Uterus (tissue), 4 donors: ENCODE measurements at places on chromosomes 16 and 17. TPM values are rescaled to one million over a fixed set of nuclear protein-coding genes. Genes with fewer than 3 reads are reported as not detected.

DNA sequence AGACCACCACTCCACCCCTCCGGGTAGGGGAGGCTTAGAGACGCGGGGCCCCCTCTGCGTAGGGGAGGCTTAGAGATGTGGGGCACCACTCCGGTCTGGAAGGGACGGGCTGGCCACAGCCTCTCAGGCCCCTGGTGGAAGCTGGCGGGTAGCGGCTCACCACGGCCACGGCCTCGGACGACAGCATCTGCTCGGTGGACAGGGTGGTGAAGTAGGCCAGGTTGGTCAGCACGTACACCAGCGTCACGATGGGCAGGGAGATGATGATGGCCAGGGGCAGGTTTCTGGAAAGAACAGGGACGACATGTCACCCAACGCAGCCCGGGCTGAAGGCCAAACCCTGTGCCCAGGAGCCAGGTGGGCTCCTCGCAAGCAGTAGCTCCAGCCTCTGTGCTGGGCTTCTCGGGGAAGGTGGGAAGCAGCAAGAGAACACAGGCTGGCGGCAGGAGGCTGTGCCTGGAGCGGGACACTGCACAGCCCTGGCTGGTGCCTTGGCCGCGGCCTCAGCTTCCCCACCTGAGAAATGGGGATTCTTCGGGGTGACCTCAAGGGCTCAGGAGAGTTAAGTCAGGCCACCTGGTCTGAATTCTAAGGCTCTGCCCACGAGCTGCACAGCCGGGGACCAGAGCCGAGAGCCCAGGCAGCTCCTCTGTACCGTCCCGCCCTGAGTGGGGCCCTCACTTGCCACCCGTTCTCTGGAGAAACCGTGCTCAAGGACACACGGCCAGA, 29.6 kb downstream of the SLC7A5 start:
- no peak for DNase-seq

GRCh38 chr17:51355441-51356410, 95.4 kb downstream of the UTP18 start:
- no peak for DNase-seq

- no peak for DNase-seq
Measured at GRCh38 chr17:47714773-47715396, 18.2 kb upstream of the TBX21 start.

- DNase-seq: peak; percentile 32
Measured at GRCh38 chr17:11122908-11123307, 118.1 kb upstream of the SHISA6 start.

DNA sequence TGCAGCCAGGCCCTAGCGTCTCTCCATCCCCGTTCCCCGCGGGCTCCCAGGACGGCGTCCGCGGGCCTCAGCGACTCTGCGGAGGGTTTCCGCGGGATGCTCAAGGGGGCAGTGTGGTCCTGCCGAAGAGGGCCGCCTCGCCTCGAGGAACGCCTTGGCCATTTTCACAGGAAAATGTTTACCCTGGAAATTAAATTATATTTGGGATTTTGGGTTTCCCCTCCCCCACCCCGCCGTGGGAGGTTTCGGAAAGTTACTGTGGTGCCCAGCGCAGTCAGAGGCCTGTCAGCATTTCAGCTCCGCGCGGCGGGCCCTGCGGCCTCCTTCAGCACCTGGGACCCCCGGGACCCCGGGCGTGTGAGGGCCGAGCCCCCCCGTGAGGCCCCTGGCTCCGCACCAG, 94.5 kb downstream of the PCTP start:
- DNase-seq: peak; percentile 41

DNA sequence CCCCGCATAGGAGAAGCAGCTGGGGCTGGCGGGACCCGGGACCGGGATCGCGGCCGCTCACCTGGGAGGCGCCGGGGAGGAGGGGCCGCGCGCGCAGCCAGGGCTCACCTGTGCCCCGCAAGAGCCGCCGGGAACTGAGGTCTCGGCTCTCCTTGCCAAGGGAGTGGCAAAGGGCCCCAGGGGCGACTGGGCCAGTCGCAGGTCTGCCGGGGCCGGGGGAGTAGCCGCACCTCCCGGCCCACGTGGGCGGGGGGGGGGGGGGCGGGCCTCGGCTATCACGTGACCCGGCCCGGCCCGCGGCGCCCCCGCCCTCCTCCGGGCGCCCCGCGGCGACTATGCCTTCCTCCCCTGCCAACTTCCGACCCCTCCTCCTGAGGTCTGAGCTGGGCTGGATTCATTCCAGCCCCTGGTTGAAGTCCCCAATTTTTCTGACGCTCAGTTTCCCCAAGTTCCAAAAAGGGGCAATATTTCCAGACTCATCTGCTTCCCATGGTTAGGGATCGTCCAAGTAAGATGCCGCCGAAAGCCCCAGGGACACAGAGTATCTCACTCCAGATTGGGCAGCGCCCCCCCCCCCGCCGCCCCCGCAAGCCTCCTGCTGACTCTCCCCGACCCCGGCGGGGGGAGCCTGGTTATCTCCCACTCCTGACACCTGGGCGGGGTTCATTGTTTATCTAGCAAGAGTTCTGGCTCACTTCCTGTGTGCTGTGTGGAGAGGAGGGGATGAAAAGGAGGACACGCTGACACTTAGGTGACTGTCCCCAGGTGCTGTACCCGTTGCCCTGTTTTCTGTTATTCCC, at the start of gene TMC6:
Gene TMC6, minus strand, starts transcription at position 205 of the 800 bp plus-strand sequence. CDS start 1,923 bp downstream, outside the sequence.
- DNase-seq: no peak

DNA sequence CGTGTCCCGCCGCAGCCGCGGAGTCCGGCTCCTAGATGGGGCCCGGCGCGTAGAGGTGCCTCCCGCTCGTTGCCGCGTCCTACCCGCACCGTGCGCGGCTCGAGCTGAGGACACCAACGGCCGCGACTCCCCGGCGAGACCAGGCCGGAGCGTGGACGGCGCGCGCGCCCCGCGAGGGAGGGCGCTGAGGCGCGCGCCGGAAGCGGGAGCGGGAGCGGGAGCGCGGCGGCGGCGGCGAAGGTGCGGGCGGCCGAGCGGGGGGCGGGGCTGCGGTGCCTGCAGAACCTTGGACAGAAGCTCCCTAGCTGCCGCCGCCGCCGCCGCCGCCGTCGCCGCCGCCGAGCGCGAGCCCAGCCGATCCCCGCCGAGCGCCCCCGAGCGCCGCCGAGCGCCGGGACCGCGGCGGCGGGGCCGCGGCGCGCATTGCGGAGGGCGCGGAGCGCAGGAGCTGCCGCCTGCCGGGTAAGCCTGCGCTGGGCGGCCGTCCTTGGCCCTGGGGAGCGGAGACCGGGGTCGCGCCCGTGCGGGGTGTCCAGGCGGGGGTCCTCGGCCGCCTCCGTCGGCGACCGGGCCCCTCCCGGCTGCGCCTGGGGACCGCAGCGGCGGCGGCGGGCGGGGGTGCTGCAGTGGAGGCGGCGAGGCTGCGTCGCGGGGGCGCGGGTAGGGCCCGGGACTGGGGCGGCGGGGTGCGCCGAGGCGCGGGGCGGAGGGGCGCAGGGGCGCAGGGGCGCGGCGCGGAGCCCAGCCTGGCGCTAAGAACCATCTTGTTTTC, at the start of gene CDK5R1:
Gene CDK5R1, plus strand, starts transcription at position 293 of the 772 bp plus-strand sequence. CDS start 628 bp downstream, outside the sequence.
- DNase-seq: peak; percentile 51

DNA sequence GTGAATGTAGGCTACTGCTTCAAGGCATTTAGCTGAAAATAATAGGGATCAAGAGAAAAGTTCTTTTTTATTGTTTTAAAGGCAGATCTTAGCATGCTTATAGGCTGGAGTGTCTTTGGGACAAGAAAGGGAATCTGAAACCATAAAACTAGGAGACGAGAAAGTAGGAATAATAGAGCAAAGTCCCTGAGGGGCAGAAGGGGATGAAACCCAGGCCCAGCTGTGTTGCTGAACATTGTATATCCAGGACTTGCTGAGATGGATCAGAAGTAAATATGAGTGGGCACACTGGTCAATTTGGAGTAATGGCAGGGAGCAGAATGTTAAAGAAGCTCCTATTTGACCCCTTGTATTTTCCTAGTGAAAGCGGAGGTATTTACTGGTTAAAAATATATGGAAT, 9.3 kb downstream of the ZNF689 start:
- no peak for DNase-seq

- no peak for DNase-seq
Measured at GRCh38 chr17:76267051-76267576, 2.0 kb downstream of the UBALD2 start.

- no peak for DNase-seq
Measured at GRCh38 chr17:28612936-28613872, 781 bp downstream of the RSKR start.

GRCh38 chr17:43536236-43536992, 9.7 kb downstream of the ETV4 start:
- DNase-seq: no peak

DNA sequence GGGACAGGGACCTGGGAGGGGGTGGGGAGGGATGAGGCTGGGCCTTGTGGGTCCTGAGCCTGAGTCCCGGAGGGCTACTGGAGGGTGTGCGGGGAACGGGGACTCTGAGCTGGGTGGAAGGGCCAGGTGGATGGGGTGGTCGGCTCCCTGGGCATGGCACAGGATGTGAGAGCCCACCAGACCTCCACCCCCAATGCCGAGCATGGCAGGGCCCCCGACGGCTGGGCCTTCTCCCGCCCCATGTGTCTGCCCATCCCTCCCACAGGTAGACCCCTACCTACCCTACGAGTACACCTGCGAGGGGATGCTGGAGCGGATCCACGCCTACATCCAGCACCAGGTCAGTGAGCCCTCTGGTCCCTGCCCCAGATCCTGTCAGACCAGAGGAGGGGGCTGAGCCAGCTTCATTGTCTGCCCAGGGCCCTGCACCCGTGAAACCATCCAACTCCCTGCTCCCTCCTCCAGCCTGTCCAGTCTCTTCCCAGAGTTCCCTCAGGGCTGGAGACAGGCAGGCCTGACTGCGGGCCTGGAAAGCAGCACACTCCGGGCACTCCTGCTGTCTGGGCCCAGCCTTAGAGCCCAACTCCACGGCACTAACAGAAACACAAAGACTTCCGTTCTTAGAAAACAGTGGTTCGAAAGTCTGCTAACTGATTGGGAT, 78.0 kb downstream of the MGAT5B start:
- no peak for DNase-seq

TLCD2 gene
- 5.1 TPM for total RNA-seq

LRRC37A2 gene
- 5.6 TPM for total RNA-seq
